Stimulated activated CD4-positive, alpha-beta T cell treated with anti-CD3 and anti-CD28 coated beads, TNF-alpha, amount 100 ng/mL, for 1 hour (primary cell): ENCODE measurements at places on chromosomes 5 and 9.

- no peak for DNase-seq
These were observed 211.0 kb downstream of the PIK3R1 start for GRCh38 chr5:68426586-68426985.

GRCh38 chr5:3006526-3006925 is 255.0 kb upstream of the IRX2 start:
- DNase-seq, result no peak

GRCh38 chr5:176185133-176185733 is 53.0 kb upstream of the SIMC1 start:
- DNase-seq, result no peak

- no peak for DNase-seq
These were observed 67.1 kb upstream of the SMIM15 start for GRCh38 chr5:61229416-61229815.

GRCh38 chr5:156186760-156187159 is 140.2 kb upstream of the SGCD start:
- DNase-seq, result no peak

- DNase-seq, result no peak
These were observed 313.6 kb downstream of the NSG2 start for GRCh38 chr5:174359071-174359470.

- DNase-seq, result no peak
These were observed 128.5 kb downstream of the ZNF354C start for GRCh38 chr5:179188636-179189035.

GRCh38 chr9:9504869-9505268 is 1107.9 kb downstream of the PTPRD start:
- no peak for DNase-seq

- DNase-seq, result no peak
These were observed 37.8 kb downstream of the EXOSC2 start for GRCh38 chr9:130731355-130731754.

DNA sequence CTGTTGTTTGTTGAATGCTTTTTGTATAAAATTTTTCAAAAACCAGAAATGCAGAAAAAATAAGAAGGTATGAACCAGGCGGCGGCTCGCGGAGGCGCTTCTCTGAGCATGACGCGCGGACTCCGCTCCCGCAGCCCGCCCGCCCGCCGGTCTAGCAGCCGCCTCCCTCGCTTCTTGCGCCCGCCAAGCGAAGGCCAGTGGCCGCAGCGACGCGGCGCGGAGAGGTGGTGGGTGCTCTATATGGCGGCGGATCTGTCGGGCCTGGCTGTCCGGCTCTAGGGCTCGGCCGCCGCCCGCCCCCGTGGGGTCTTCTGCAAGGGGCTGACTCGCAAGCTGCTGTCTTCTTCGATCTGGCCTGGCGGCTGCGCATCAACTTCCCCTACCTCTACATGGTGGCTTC is 93.8 kb downstream of the ANKRD18A start:
- DNase-seq, result no peak

GRCh38 chr9:2934241-2934650 is 90.4 kb upstream of the PUM3 start:
- no peak for DNase-seq

DNA sequence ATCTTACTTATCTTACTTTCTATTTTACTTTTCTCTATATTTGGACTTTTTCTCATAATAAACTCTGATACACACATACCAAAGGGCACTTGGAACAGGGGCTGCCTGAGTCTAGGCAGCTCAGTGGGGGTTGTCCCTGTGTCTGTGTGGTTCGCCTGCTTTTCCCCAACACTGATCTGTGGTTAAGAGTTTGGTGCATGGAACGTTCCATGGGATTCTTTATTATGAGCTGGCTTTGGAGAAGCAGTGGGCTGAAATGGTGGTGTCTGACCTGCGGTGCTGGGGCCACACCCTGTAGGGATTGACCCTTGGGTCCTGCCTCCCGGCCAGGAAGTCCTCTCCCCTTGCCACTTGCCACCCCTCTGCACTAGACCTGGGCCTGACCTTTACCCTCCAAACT is 47.4 kb downstream of the ANKRD33B start:
- DNase-seq, result no peak

DNA sequence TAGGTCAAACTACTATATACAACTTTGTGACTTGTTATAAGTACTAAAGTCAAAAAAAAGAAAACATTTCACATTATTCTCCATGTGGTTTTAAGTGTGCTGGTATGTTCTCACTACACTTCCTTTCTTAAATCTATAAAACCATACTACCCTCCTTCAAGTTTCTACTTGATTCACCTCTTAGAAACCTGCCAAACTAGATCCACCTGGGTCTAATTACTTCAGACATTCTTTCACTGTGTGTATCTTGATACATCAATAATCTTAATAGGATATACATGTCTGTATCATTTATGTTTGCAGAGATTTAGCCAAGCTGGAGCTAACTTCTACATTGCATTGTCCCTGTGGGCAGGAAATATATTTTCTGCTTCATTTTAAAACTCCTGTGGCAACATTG is 1012.6 kb downstream of the EFNA5 start:
- DNase-seq, result no peak
